Gastroesophageal sphincter (tissue), 4 donors: ENCODE measurements at places on chromosomes 11 and 22. TPM values are rescaled to one million over a fixed set of nuclear protein-coding genes. Genes with fewer than 3 reads are reported as not detected.

The FGF19 gene
- not detected for total RNA-seq

The KRTAP5-9 gene
- not detected for total RNA-seq

The MRGPRE gene
- total RNA-seq = not detected

The NXPE2 gene
- 1.8 TPM for total RNA-seq

The MS4A3 gene
- not detected for total RNA-seq

The SLC22A25 gene
- total RNA-seq = not detected

The DNAJB7 gene
- total RNA-seq = not detected

The RASD2 gene
- 23.8 TPM for total RNA-seq

The OR5D14 gene
- total RNA-seq = 0.89 TPM

The OTOG gene
- total RNA-seq = not detected

The PGM2L1 gene
- 5.3 TPM for total RNA-seq

The OR52M1 gene
- total RNA-seq = not detected

The TPBGL gene
- not detected for total RNA-seq

The P2RY2 gene
- 1.1 TPM for total RNA-seq

The CNGA4 gene
- not detected for total RNA-seq
